WTC11 (cell line): ENCODE measurements at places on chromosomes 6 and 20.

- no peak for DNase-seq
Measured at GRCh38 chr6:105733556-105734162, 330.8 kb upstream of the PREP start.

DNA sequence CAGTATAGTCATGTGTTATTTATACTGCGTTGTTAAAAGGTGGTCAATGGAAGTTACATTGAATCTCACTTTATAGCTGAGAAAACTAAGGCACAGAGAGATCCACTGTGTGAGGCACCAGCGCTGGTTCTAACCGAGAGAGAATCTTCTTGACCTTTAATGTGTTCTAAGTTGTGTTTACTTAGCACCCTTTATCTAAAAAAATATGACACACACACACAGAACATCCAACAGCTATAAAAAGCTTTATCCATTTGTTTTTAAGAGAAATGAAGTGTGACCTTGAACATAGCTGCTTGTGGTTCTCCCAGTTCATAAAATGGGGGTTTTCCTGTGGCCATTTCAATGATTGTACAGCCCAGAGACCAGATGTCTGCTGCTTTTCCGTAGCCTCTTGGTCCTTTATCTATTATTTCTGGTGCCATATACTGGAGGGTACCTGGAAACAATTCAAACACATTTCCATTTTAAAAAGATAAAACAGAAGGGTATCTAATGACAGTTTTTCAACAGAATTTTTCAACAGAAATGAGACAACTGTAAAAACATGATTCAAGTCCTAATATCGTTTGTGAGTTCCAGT lies 54.8 kb upstream of the MAP7 start:
- no peak for DNase-seq

GRCh38 chr6:13260831-13261230 lies 67.5 kb downstream of the TBC1D7 start:
- DNase-seq, result no peak

DNA sequence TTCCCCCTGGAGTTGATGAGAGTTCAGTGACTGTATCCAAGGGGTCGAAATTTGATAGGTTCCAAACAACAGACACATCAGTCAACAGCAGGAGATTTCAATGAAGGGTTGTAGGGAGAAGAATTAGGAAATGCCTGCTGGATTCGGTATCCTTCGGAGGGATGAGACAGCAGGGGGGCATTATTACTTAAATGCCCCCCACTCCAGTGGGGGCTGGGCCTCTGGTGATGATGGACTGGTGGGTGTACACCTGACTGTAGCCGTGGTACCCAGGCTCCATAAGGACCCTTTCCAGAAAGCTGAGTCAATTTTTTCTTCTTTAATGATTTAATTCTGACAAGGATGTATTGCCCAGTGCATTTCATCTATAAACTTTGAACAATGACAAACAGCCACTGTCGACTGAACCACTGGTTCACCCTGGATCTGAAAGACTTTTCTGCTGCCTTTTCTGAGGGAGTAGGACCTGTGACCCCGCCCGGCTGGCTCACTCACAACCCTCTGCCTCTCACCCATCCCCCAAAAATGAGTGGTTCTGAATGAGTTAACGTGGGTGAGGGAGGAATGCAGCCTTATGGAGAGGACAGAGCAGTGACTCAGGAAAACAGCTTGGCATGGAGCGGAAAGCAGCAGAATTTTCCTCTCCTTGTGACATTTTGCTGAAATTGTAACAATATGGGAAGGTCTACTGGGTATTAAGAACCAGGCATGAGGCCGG lies 41.0 kb downstream of the ZMYND8 start:
- peak; percentile 38 for DNase-seq

DNA sequence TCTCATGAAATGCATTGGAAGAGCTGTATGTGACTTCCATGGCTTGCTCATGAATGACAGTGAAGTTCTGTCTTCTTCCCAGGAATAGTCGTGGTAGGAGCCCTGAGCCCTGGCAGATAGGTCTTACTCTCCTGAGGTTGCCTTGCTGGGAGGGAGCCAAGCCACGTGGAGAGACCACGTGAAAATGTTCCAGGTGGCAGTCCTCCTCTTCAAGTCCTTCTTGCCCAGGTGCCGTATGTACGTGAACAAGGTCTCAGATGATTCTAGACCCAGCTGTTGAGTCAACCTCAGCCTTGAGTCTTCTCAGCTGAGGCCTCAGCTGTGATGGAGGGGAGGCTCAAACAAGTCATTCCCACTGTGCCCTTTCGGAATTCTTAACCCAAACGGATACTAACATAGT lies 192.4 kb upstream of the PRDM1 start:
- DNase-seq, result no peak

- no peak for DNase-seq
Measured at GRCh38 chr6:7100753-7101081, 7.0 kb upstream of the RREB1 start.

DNA sequence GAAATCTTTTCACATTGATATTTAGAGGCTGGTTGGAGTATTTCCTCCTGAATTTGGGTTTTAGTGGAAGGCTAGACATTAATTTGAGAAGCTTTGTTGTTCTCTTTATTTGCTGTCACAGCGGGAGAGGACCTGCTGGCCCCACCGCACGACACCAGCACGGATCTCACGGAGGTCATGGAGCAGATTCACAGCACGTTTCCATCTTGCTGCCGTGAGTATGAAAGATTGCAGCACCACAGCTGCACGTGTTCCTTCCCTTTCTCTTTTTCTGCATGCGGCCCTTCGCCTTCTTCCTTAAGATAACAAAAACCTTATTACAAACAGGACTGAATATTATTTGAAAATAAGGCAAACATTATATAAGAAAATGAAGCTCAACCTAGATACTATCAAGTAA lies 555.5 kb downstream of the UTRN start:
- DNase-seq, result no peak

GRCh38 chr20:33589059-33589458 lies 73.1 kb upstream of the C20orf144 start:
- no peak for DNase-seq

GRCh38 chr6:26660000-26660361 lies 435 bp upstream of the ZNF322 start:
- DNase-seq, result no peak

DNA sequence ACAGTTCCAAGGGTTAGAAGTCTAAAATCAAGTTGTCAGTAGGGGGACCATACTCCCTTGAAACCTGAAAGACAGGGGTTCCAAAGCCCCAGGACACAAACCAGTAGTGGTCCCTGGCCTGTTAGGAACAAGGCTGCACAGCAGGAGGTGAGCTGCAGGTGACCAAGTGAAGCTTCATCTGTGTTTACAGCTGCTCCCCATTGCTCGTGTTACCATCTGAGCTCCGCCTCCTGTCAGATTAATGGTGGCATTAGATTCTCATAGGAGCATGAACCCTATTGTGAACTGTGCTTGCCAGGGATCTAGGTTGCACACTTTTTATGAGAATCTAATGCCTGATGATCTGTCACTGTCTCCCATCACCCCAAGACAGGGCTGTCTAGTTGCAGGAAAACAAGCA lies 25.3 kb upstream of the SIM1 start:
- DNase-seq, result no peak

DNA sequence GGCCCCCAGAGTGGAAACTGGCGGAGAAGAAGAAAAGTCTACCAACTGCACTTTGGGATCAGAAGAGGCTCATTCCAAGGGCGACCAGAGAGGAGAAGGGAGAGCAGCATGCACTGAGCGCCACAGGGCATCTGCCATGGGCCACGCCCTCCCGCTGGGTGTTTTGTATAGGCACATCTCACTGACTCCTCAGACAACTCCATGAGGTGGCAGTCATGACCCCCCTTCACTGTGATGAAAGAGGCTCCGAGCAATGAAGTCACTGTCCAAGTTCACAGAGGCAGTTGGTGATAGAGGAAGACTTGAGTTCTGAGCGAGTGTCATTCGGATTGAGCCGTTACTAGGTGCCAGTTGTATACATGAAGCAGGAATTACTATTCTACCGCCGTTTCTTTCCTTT lies 15.4 kb downstream of the BPIFB1 start:
- no peak for DNase-seq

GRCh38 chr6:170445487-170445886 lies 107.6 kb downstream of the PSMB1 start:
- DNase-seq, result no peak

- DNase-seq, result no peak
Measured at GRCh38 chr6:134447423-134447822, 129.5 kb upstream of the SGK1 start.

DNA sequence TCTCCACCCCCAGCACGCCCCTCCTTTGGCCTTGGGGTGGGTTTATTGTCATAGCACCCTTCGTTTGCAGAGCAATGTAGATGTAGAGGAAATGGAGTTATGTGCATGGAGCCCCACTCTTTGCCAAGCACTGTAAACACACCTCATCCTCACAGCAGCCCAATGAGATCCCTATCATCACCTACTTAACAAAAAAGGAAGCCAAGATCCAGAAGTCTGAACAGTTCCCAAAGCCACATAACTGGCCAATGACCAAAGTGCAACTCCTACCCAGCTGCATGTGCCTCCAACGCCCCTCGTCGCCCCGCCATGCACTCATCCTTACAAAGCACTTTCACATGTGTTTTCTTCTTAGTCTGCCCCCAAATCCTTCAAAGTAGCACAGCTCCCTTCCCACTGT lies 21.8 kb upstream of the FOXQ1 start:
- no peak for DNase-seq

DNA sequence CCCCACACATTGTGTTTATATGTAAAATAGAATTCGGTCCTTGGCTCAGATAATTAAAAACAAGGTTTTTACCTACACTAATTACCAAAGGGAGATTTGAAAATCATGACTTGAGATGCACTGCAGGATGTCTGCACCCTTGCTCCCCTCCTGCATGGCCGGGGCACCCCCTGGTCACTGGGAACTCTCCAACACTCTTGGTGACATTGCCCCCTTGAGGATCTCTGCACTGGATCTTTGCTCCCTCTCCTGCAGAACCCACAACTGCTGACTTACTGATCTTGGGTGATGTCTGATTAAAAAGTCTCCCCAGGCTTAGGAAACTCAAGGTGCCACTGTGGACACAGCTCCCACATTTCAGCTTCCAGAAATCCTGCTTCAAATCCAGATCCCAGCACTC lies 17.1 kb upstream of the CSNK2A1 start:
- DNase-seq, result no peak

DNA sequence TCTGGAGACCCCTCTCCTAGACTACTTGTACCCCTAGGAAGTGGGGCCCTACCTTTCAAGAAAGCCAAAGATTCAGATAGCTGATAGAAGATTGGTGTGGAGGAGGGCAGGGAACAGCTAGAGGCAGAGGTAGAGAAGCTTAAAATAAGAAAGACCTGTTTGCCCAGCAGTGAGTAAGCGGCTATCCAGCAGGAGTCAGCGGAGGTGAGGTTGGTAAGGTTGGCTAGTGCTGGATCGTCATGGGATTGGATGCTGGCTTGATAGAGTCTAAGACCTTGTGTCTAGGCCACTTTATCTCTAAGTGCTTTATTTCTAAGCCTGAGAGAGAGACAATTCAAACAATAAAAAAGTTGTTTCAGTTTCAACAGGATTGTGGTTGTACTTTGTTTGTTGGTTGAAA lies 19.1 kb downstream of the ANKS1A start:
- DNase-seq, result no peak
